Activated naive CD4-positive, alpha-beta T cell treated with anti-CD3 and anti-CD28 coated beads, Interleukin-2, amount 50 U/mL, for 16 hours (primary cell): ENCODE measurements at places on chromosomes 7 and 10.

- DNase-seq: no peak
These were observed 16.0 kb downstream of the CREB3L2 start for GRCh38 chr7:137985897-137986251.

DNA sequence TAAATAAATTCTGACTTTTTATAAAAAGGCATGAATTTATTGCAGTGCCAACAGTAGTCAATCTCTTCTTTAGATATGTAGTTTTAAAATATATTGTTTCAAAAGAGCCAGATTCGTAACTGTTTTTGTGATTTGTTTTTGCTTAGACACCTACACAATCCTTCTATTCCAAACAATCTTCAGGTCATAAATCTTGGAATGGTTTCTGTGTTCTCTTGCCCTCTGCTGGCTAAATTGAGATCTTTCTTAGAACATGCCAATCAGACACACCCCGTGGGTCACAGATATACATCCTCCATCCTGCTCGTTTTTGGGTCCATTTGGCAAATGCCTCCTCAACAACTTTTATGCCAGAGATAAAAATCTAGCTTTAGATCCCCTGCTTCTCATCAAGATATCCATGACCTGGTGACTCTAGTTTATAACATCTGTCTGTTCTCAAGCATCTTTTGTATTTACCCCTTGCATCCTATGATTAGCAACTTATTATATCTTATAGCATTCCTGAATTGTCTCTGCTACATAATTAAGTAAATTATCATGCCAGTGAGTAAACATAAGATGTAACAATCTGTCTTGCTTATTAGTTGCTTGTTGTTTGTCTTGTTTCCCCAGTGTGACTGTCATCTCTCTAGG, 35.3 kb upstream of the IFRD1 start:
- DNase-seq: no peak

- no peak for DNase-seq
These were observed 74.1 kb downstream of the ADD3 start for GRCh38 chr10:110081911-110082310.

GRCh38 chr7:23545493-23545892, 13.7 kb upstream of the TRA2A start:
- DNase-seq: no peak

GRCh38 chr7:124992851-124993562, 63.4 kb upstream of the POT1 start:
- no peak for DNase-seq

GRCh38 chr7:6640246-6640721, 3.2 kb downstream of the ZNF316 start:
- peak; percentile 38 for DNase-seq

DNA sequence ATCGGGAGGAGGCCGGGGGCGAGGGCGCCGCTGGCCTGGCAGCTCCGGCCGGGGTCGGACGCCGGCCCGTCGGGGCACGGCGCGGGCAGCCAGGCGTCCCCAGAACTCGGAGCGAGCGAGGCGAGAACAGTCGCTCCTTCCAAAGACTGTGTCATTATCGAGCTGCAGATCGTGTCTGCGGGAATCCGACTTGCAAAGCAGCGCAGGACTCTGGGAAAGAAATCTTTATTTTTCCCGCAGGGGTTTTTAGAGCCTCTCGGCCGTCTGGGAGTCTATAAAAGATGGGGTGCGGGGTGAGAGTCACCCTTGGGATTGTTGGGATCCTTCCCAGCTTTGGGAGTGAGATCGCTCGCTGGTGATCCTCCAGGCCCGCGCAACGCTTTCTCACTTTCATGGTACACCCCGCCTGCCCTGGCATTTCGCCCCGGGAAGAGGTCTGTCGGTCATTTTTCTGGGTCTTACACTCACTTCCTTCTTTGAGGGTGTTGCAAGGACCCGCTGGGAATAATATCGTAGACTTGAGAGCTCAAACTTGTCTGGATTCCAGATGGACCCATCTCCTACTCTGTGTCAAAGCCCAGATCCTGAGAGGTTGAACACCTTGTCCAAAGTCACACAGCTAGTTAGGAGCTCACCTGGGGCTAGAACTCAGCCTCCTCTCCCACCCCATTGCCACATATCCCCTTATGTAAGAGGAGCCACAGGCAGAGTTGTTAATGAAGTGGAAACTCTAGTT, 1.0 kb downstream of the UBTD1 start:
- DNase-seq: no peak

DNA sequence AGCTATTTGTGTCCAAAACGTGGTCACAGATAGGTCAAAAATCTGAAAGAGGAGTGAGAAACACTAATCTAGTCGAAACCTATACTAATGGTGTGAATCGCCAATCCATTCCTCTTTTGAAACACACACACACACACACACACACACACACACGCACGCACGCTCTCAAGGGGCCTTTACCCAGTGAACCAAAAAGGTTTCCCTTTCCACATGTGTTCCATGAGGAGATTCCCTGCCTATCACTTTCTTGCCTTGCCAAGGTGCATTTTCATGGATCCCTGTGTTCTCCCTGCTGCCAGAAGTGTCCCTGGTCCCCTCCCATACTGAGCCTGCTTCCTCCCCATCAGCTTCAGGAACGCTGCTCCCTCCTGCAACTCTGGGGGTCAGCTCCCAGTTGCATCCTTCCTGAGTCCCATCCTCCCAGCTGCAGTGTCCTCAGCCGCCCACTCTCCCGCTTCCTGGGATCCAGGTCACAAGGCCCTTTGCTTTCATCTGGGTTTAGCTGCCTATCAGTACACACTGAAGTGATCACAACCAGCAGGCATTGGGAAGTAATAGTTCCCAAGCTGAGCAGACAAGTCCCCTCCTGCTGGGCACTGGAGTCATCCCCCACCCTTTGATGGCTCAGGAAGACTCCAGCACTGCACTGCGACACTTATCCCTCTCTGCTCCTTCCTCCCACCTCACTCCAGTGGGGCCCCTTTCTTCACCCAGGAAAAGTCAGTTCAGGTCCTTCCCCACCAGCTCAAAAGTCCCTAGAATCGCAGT, 49.2 kb upstream of the KCNMA1 start:
- no peak for DNase-seq

DNA sequence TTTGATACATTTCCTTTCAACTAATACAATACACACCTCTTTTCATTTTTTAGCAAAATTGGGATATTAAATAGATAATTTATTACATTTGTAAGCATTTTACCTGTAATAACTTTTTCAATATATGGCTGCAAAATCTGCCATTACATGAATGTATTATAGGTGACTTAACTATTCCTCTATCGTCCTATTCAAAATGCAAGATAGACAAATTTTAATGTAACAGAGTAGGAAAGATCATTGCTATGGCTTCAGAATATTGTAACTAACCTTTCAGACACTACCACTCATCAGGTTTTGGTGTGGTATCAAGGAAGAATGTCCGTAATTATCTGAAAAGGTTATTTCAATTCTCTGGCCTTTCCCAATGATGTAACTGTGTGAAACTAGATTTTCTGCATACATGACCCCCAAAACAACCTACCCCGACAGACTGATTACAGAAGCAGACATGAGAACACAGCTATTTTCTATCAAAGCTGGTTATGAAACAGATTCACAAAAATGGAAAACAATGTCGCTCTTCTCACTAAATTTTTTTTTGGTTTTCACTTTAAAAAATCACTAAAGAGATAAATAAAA, 211.2 kb downstream of the FAM107B start:
- DNase-seq: no peak

DNA sequence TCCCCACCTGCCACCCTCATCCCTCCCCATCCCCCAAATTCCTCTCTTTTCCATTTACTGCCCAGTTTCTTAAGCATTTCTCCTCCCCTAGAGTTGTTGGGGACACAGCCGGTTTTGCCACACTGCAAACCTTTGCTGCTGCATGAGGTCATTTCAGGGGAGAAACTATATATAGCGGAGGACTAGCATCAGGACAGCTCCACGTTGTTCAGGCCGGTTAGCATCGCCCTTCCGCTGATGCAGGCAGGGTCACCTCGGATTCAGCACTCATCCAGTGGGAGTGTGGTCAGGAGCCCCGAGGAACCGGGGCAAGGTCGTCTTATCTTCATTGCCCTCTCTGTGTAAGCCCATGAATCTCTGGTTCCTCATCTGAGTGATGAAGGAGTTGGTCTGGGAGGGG, 15.6 kb downstream of the UBTD1 start:
- DNase-seq: no peak

- no peak for DNase-seq
These were observed 6.3 kb downstream of the POLD2 start for GRCh38 chr7:44116789-44117666.

DNA sequence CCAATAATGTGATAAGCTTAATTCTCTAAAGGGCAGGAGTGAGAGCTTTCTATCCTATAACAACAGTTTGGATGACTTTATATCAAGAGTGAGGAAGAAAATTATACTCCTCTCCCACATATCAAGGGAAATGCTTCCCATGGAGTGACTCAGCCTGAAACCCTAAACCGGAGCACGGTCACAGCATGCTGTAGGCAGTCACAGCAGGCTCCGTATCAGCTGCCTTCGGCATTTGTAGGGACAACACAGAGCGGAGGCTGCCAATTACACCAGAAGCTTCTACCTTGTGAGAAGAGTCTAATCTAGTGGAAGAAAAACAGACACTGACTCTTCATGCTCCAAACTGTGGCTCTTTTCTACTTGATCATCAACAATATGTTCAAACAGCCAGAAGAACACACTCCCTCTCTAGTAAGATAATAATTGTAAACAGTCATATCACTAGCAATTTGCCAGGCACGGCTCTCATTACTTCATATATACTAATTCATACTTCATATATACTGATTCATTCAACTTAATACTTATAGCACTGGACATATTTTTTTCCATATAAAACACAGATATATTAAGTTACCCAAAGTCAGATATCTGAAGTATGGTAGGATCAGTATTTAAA, 65.9 kb downstream of the DGKB start:
- no peak for DNase-seq

- DNase-seq: no peak
These were observed 387.6 kb upstream of the NRP1 start for GRCh38 chr10:33722067-33722466.

DNA sequence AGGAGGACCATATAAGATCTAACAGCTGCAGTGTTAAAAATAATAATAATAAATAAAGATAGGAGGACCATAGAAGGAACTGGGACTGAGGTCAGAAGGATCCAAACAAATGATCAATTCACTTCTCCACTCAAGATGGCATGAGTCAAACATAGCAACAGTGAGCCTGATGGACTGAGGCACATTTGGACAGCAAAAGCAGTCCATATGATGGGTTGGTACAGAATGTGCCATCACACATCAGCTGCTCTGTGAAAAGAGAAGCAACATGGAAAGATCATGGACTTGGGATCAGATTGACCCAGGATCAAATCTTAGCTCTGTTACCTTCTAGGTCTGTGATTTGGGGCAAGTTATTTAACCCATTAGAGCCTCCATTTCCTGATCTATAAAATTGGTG, 188.9 kb upstream of the KMT2E start:
- DNase-seq: no peak

GRCh38 chr10:3226960-3227744, 54.6 kb upstream of the PITRM1 start:
- no peak for DNase-seq

DNA sequence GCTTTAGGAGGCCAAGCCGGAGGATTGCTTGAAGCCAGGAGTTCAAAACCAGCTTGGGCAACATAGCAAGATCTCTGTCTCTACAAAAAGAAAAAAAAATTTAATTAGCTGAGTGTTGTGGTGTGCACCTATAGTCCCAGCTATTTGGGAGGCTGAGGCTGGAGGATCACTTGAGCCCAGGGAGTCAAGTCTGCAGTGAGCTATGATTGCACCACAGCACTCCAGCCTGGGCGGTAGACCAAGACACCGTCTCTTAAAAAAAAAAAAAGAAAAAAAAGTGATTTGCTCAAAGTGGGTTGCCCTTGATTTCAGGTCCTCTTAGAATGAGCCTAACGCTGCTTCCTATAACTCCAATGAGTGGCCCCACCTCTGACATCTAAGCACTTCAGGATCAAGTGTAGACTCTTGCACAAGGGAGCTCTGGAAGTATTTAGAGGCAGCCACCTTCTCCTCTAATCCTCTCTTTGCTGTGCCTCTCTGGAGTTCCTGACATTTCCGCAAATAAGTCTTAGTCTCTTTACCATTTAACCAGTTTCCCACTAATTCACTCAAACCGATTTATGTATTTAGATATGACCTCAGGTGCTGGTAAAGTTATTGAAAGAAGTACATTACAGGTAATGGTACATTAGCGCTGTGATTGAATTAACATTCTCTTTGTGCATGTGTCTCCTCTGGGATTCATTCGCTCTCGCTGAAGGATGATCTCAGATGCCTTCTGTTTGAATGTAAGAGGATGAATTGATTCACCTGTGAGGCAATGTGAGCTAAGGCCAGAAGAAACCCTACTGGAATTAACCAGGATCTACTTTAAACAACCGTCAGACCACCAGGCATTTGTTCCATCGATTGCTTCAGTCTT, 60.8 kb upstream of the CELF2 start:
- DNase-seq: no peak

DNA sequence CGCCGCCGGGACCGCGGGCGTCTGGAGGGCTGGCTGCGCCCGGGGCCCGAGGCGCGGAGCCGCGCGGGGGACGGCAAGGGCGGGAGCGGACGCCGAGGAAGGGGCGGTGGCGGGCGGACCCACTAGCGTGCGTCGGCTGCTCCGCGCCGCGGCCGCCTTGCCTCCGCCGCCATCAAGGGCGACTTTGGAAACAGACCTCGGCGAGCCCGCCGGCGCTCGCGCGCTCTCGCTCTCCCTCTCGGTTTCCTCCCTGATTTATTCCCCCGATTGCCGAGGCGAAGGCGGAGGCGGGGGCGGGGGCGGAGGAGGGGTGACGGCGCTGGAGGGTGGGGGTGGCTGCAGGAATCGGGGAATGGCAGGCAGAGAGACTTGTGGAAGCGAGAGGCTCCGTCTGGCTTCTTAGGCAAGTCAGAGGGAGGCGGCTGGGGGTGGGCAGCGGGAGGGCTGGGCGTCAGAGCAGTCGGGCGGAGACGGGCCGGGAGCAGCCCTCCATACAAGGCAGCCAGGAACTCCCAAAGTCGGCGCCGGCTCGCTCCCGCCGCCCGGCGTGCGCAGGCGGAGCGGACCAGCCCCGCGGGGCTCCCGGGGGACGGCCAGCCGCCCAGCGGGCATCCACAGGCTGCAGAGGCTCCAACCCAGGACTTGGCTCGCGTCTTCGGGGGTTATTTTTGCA, at the start of gene CACNA2D1:
CACNA2D1 (minus strand) TSS at position 231 of the 673 bp plus-strand sequence.
- DNase-seq: no peak

GRCh38 chr10:80964955-80965614, 427.4 kb downstream of the SH2D4B start:
- no peak for DNase-seq

DNA sequence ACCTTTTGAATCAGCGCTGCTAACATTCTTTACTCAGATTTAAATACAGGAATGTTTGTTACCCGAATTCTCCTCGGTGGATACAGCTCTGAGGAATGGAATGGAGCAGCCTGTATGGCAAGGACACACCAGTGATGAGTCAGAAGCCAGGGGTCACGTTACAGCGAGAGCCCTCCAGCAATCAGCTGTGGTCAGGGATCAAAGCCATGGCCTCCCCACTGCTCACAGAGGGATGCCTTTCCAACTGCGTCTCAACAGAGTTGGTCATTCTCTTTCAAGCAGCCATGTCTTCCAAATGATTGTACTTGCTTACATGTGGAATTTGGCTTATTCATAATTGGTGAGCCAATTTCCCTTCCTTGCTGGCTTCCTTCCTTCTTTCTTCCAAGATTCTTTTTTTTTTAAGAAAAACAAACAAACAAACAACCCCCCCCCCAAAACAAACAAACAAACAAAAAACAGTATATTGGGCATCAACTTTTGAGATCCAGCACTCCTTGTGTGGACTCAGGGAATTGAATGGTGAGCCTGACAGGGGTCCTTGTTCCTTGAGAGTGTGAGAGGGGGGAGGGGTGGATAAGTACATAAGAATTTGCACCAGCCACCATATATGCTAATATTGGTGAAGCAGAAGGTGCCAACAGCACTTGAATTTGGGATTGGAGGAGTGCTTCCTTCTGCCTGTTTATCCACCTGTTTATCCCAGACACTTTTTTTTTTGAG, 100.2 kb downstream of the ATXN7L1 start:
- DNase-seq: no peak
